ENCODE measurements at places on chromosomes 2 and 18.

DNA sequence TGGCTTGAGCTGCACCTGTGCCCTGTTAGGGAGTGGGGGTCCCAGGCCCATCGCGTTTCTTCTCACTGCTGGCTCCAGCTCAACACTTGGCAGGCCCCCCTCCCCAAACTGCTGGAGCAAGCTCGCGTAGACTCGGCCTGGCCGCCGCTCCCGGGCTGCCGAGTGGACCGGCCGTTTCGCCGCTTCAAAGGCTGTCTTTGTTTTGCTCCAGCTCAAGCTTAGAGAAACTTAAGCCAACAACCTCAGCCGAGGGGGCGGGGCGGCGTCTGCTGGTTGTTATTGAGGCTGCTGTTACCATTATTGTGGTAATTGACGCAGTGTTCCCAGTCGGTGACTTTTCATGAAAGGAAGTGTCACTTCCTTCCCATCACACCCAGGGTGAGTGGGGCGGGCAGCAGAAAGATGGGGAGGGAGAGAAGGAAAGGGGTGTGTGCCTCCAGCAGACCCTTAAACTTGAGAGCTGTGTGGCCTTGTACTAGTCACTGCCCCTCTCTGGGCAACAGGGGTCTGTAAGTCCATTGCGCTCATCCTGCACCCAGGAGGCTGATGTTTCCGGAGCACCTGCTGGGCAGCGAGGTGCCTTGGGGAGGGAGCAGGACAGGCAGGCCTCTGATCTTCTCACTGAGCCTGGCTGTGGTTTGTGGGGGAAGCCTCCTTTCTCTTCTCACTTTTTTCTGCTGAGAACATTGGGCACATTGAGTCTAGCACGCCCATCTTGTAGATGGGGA lies 2.1 kb downstream of the ARID5A start:
- DNase-seq = peak; percentile 95

DNA sequence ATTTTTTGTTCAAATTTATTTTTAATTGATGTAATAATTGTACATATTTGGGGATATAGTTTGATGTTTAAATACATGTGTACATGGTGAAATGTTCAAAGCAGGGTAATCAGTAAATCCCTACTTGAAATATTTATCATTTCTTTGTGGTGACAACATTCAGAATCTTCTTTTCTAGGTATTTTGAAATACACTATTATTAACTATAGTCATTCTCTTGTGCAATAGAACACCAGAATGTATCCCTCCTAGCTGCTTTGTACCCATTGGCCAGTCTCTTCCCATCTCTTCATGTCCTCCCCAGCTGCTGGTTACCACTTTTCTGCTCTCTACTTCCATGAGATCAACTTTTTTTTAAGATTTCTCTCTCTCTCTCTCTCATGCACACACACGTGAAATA lies 126.5 kb downstream of the ZNF407 start:
- DNase-seq = no peak

DNA sequence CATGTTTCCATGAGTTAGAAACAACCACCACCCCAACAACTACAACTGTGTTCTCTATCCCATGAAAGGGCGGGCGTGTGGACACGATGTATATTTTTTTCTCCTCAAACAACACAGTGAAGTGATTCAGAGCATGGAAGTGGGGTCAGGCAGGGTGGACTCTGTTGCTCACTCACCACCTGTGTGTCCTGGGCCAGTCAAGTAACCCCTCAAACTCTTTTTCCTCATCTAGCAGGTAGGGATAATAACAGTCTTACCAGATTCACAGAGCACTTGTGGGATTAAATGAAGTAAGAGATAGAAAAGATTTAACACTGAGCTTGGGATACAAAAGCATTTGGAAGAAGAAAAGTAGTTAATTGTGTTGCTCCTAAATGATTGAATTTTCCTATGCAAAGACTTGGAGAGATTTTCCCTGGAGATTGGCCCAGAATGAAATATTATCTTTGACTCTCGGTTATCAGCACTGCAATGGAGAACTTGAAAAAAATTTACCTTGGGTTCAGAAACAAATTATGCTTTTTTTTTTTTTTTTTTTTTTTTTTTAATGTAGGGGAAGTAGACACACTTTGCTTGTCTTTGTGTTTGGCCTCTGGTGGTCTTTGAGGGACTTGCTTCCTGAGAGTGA lies 161.9 kb upstream of the EPAS1 start:
- DNase-seq = no peak

- DNase-seq = no peak
These were observed 6.1 kb upstream of the CUL3 start for GRCh38 chr2:224591220-224591619.

GRCh38 chr18:9575558-9575957 lies 38.8 kb downstream of the PPP4R1 start:
- DNase-seq = no peak

Data from stimulated activated CD8-positive, alpha-beta memory T cell treated with anti-CD3 and anti-CD28 coated beads, Interleukin-4, amount 100 ng/mL, for 48 hours (primary cell).